Thymus (tissue), 14 donors: ENCODE measurements at places on chromosomes 7 and 10.

DNA sequence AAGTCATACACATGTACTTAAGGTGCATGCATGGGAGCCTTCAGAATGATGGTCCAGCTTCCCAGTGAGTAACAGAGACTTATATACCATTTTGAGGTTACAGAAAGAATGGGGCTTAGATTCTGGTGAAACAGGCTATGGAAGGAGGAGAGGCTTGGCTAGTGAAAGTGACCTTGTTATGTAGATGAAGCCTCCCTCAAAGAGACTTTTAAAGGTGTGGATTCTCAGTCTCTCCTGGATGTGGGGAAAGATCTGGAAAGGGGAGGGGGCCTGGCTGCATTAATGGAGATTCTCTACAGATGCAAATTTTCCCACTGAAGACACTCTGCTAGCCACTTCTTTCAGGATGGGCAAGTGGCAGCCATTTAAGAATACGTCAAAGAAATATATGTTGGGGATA lies 5.5 kb downstream of the RASSF4 start:
- DNase-seq = no peak

DNA sequence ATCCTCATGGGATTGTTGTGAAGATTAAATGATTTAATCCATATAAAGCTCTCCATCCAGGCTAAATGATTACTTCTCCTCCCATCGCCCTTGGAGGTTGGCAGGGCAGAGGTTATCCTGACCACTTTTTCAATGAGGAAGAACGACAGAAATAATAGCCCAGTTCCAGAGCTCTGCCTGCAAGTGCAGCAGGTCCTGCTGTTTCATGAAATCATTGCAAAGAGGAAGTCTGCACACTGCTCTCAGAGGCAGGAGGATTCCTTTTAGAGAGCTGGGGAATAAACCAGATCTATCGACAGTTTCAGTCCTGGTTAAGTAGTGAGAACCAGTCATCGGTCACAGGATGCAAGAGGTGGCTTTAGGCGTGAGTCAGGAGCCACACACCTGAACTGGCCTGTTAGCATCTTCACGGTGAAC lies 25.0 kb upstream of the CDH23 start:
- DNase-seq = no peak

- no peak for DNase-seq
Observed at GRCh38 chr7:66847879-66848790, 72.9 kb upstream of the TMEM248 start.

DNA sequence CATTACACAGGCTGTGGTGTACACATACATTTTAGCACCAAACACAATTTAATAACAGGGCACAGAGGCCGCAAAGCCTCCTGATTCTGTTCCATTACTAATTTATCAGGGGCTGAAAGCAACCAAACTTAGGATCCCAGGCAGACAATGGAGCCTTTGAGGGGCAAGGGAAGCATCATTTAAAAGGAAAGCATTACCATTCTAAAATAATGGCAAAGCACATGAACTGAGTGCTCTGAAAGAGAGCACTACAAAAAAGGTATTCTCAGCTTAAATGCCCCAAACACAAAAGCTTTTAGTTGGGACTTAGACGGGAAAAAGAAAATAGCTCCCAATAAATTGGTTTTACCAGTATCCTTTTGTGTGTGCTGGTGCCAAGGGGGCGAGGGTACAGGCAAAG lies 282.0 kb upstream of the ETV1 start:
- no peak for DNase-seq

DNA sequence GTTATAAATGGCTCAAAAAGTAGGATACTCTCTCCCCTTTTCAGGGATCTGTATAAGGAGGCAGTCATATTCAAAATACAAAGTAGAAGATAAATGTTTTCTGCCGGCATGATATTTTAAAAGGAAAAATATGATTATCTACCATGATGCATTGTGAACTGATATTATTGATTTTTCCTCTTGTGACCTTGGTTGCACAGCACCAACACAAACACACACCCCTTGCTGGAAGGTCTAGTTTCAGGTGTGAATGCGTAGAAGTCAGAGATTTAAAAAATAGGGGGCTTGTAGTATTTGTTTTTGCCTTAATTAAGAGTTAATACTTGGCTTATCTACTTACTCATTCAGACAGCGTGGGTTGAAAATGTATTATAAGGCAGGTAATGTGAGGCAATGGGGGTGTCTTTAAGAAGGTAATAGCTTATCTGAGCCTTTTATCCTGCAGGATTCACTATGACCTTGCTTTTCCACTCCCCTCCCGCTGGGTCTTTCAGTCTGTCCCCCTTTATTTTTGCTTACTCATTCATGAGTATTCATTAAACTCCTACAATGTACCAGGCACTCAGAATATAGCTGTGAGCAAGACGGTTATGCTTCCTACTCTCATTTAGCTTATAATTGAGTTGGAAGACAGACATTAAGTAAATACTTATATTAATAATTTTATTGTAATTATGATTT lies 390.6 kb downstream of the SDK1 start:
- DNase-seq = no peak

DNA sequence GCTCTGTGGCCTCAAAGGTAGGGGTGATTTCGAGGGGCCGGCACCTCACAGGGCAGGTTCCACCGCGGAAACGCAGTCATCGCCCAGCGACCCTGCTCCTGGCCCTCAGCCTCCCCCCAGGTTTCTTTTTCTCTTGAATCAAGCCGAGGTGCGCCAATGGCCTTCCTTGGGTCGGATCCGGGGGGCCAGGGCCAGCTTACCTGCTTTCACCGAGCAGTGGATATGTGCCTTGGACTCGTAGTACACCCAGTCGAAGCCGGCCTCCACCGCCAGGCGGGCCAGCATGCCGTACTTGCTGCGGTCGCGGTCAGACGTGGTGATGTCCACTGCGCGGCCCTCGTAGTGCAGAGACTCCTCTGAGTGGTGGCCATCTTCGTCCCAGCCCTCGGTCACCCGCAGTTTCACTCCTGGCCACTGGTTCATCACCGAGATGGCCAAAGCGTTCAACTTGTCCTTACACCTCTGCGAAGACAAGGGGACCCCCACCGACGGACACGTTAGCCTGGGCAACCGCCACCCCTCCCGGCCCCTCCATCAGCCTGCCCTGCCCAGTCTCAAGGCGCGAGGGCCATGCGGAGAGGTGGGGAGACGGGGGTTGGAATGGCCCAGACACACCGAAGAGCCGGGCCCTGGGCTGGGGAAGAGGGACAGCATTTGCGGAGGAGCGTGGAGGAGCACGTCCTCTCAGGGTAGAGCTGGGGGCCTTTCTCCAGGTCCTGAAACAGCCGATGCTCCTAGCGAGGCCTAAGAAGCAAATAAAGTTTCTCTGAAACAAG lies 6.0 kb downstream of the SHH start:
- no peak for DNase-seq

DNA sequence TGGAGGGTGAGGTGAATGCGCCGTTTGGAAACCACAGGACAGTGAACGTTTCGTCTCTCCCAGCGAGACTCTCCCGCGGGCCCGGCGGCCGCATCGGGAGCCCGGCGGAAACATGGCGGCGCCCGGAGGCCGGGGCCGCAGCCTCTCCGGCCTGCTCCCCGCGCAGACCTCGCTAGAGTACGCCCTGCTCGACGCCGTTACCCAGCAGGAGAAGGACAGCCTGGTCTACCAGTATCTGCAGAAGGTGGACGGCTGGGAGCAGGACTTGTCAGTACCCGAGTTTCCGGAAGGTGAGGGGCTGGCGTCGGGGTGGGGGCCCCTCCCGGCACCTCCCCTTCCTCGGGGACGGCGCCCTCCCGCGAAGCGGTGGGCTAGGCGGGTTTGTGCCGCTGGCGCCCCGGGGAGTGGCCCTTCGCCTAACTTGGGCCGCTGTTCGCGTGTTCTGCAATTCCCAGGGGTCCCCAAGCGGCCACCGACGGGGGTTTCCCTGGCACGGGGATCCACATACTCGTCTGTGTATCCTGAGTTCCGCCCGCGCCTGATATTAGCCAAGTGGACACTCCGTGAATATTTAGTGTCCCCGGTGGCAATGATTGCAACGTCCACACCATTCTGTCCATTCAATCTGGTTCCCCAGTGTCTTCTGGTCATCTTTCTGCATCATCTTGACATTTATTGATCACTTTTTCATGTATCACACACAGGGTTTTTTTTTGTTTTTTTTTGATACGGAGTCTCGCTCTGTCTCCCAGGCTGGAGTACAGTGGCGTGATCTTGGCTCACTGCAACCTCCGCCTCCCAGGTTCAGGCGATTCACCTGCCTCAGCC lies 514 bp downstream of the NHLRC2 start:
- peak; percentile 67 for DNase-seq

GRCh38 chr10:5545778-5546710 lies 21.3 kb downstream of the CALML3 start:
- DNase-seq = no peak

DNA sequence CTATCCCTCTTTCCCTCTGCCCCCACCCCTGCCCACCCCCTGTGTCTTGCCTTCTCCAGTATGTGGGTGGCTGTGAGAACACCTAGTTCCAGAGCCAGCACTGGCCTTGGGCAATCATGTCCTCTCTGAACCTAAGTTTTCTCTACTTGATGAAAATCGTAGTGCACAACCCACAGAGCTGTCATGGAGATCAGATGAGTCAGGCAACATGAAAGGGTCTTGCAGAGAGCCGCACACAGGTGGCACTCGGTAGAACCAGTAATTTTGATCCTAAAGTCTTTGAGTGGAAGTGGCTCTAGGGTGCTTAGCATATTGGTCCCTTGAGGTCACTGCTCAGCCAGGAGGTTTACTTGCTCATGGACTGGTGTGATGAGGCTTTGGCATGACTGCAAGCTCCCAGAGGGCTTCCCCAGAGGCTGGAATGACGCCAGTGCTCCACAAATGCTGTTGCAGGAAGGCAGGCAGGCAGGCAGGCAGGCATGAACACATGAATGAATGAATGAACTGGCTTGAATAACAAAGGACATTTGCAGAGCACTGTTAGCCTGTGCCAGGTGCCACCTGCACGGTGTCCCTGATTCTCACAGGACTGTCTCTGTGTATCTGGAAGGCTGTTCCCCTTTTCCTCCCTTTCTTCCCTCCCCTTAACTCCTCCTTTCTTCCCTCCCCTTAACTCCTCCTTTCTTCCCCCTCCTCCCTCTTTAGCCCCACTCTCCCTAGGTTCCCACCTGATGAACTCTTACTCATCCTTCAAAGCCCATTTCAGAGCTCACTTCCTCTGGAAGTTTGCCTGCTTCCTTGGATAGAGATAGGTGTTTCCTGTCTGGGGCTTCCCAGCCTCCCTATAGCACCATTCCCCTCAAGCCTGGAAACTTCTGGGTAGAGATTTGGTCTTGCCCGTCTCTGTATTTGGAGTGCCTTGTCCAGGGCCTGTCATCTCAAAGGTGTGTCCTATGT lies 27.2 kb upstream of the CTBP2 start:
- DNase-seq = no peak

- DNase-seq = no peak
Observed at GRCh38 chr10:92972066-92972870, 88.3 kb upstream of the CYP26C1 start.

DNA sequence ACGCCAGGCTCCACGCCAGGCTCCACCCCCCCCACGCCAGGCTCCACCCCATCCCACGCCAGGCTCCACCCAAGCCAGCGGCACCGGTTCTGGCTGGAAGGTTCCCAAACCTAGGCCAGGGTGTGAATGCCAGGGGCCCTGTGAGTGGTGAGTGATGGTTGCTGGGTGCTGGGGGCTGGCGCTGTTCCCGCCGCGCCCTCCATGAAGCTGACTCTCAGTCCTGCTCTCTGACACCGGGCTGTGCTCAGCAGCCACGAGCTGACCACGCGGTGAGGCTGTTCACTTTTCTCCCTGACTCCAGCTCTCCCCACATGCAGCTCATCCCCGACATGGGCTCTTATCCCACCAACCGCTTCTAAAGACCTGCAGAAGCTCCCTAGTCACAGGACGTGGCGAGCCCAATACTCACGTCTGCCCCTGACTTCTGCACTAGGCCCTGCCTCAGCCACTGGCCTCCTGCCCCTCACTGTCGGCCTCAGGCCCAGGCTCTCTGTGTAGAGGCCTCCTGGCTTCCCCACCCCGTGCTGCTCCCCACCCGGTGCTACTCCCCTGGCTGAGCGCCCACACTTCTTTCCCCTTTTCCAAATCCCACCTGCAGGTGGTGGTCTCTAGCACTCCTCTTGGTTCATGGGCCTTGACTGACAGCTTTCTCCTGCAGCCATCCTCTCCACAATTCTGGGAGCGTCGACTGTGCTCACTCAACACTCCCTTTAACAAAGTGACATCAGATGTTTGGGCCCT lies 603.0 kb downstream of the PTPRN2 start:
- no peak for DNase-seq

- DNase-seq = peak; percentile 73
Observed at GRCh38 chr10:73991884-73992245, 6.1 kb upstream of the VCL start.

GRCh38 chr10:75972491-75973276 lies 541.3 kb downstream of the LRMDA start:
- no peak for DNase-seq

- no peak for DNase-seq
Observed at GRCh38 chr7:127893547-127893946, 137.7 kb downstream of the LRRC4 start.

- DNase-seq = no peak
Observed at GRCh38 chr10:17235136-17235535, 7.1 kb downstream of the VIM start.

- DNase-seq = no peak
Observed at GRCh38 chr7:84780158-84781124, 406.4 kb downstream of the SEMA3D start.

DNA sequence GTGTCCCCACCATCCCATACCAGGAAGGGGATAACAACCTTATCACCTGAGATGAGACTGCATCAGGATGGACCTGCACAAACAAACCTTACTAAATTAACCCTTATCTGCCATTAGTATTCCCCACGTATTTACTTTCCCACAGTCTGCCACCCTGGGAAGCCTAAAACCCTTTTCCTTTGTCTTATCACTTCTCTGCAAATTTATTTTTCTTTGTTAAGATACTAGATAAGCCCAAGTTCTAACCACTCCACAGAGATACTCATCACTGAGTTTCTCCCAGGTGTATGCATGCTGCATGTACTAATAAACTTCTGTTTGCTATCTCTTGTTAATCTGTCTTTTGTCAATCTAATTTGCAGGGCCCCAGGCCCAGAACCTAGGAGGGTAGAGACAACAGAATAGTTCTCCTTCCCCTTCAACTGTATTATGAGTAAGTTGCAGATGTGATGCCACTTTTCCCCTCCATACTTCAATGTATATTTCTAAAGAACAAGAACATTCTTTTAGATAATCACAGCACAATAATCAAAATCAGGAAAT lies 66.0 kb downstream of the ELMO1 start:
- no peak for DNase-seq

GRCh38 chr10:35299016-35299415 lies 37.3 kb upstream of the CCNY start:
- DNase-seq = no peak

GRCh38 chr7:147279964-147280374 lies 1163.4 kb downstream of the CNTNAP2 start:
- no peak for DNase-seq

DNA sequence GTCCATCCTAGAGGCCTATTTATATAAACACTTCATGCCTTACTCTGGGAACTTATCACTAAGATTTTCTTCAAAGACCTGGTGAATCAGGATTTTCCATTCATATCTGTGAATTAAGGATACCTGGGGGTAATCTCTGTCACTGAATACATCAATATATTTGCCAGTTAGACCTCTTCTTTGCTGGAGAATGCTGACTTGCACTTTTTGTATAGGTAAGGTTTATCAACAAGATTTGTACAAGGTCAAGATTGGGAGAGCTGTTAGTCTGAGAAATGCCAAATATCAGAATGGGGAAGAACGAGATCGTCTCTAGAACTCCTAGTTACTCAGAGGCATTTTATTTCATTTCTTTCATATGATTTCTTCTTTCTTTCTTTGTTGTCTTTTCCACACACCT lies 1060.0 kb downstream of the NRG3 start:
- no peak for DNase-seq

GRCh38 chr10:82801289-82801688 lies 926.3 kb downstream of the NRG3 start:
- no peak for DNase-seq
